ENCODE measurements at places on chromosomes 4 and X.

DNA sequence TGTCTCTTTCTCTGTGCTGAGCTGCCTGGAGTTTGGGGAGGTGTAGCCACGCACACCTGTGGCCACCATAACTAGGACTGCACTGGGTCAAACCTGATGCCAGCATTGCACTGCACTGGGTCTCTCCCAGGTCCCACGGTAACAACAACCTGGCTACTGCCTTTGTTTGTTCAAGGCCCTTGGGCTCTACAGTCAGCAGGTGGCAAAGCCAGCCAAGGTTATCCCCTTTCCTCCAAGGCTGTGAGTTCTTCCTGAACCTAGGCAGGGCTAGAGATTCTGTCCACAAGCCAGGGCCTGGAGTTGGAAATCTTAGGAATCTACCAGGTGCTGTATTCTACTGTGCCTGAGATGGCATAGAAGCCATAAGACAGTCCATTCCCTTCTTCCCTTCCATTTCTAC, 126.7 kb upstream of the MAGEE2 start:
- no peak for DNase-seq

DNA sequence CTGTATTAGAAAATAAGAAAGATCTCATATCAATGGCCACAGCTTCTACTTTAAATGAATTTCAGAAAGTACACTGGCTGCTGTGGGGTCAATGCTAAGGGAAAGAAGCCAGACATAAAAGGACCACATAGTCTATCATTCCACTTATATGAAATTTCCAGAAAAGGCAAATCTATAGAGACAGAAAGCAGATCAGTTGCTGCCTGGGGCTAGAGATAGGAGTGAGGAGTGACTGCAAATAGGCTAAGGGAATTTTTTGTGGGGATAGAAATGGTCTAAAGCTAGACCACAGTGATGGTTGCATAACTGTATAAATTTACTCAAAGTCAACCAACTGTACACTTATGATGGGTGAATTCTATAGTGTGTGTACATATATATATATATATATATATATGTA, 8.3 kb downstream of the GAB3 start:
- DNase-seq, result no peak

- DNase-seq, result no peak
Measured at GRCh38 chrX:28981952-28982351, 394.7 kb downstream of the IL1RAPL1 start.

DNA sequence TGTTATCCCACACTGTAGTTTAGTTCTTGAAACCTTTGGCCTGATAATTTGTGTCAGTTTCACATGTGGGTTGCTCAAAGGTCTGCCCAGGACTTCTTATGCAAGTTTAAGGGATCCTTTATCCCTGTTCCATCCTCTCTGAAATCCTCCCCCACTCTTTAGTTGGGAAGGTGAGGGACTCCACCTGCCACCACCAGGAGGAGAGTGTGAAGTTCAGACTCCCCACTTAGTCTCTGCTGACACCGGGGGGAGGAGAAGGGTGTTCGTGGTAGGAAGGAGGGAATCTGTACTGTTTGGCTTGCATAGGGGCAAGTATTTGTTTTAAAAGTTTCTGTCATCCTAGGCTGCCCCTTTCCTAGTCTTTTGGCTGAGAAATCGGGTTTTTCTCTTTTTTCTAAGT, 211.8 kb downstream of the PPP4R3C start:
- DNase-seq, result no peak

GRCh38 chr4:40976343-40976742, 226.6 kb downstream of the NSUN7 start:
- no peak for DNase-seq

GRCh38 chrX:63785708-63786040, 660 bp upstream of the ARHGEF9 start:
- no peak for DNase-seq

DNA sequence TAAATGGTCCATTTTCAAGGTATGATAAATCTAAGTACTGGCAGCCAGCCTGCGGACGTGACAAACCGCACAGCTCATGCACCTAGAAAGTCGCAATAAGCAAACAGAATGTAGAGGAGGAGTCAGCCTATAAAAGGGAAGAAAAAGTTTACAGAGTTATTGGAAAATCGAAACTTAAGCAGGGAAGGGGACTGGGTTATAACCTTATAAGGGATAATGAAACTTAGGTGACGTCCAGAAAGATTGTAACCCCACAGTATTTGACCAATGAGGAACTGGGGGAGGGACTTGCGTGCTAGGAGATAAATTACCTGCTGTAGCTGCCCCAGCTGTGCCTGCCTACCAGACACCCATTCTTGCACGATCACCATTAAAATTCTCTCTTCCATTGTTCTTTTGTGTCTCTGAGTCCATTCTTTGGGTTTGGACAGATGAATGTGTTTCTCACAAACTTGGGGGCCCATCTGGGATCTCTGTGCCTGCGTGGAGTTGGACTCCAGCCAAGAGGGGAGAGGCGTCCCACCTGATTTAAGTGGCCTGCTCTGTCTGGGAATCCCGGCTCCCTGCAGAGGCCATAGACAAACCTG, 61.0 kb downstream of the ZCCHC12 start:
- no peak for DNase-seq

DNA sequence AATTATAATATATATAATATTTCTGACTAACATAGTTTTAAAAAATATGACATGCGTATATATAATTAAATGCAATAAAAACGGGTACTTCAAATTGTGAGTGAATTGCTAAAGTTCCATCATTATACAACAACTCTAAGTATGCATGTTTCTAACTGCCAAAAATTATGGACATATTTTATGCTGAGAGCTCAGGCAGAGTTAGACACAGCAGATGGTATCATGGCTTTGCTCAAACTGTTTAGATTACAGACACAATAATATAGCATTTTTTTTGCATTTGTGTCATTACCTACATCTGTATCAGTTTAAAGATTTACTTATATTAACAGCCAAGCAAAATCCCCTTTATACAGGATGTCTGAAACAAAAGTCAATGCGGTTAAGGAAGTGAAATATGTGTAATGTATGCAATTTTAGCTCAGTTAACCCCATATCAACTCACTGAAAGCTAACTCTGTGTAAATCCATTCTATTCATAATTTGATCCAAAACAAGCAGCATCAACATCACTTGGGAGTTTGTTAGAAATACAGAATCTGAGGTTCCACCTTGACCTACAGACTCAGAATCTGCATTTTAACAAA, 119.1 kb upstream of the CNKSR2 start:
- no peak for DNase-seq

DNA sequence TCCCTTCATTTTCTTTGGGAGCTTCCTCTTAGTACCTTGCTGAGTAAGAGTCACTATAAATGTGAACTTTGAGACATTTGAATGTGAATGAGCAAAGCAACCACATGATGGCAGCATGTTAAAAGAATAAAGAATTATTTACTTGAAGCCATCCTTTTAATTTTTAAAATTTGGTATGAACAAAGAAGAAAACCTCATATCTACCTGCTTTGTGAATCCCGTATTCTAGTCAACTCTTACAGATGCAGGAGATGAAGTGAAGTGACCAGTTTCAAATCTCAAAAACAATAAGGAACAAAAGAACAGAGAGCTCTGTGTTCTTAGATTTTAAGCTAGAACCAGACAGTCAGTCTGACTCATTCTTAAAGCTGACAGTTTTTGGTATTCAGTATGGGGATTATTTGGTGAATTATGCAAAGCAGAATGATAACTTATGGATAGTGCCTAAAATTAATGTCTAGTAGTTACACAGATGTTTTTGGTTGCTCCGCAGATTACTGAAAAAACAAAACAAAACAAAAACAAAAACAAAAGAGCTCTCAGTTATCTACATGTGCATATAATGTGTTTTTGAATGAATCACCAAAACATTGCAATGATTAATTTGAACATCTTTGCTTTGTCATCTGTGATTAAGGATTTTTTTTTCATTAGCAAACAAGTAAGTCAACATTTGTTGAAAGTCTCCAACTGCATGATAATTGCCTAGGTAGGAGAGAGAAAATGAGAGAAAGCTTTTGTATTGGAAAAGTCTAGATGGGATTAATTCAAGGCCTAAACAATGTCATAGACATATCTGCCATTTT, 48.2 kb upstream of the H2AZ1 start:
- no peak for DNase-seq

GRCh38 chrX:140053846-140054245, 88.5 kb upstream of the CXorf66 start:
- no peak for DNase-seq

GRCh38 chrX:18353931-18354368, 538 bp downstream of the SCML2 start:
- DNase-seq, result peak; percentile 39

GRCh38 chr4:153628796-153629315, 55.2 kb upstream of the TLR2 start:
- DNase-seq, result no peak

DNA sequence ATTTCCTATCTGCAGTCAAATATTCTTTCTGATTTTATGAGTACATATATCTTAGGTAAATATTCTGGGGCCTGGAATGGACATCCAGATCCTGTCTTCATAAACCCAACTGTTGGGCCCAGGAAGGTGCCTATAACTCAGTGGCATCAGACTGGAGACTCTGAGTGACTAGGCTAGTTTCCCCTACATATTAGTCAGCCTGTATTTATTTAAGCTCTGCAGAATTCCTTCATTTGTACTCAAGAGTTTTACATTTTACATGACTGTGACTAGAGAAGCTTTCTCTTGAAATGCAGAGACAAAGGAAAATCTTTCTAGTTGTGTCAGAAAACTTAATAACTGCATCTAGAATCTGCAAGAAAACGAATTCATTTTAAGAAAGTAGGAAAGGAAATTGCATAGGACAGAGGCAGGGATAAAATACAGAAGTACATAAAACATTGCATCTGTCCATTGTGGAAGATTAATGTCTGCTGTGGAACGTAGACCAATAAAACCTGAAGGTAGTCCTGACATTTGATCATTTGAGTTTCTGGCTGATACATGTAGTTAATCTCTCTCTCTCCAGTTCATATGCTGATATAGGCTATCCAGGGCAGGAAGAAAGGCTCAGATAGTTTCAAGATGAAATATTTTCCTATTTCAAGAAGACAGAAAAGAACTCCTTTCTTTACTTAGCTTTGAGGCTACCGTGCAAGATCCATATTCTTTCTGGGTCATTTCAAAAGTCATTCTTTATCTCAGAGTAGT, 78.2 kb downstream of the OPHN1 start:
- no peak for DNase-seq

GRCh38 chrX:77442728-77443127, 4.5 kb upstream of the FGF16 start:
- no peak for DNase-seq

- DNase-seq, result no peak
Measured at GRCh38 chr4:41787931-41788330, 39.4 kb upstream of the PHOX2B start.

DNA sequence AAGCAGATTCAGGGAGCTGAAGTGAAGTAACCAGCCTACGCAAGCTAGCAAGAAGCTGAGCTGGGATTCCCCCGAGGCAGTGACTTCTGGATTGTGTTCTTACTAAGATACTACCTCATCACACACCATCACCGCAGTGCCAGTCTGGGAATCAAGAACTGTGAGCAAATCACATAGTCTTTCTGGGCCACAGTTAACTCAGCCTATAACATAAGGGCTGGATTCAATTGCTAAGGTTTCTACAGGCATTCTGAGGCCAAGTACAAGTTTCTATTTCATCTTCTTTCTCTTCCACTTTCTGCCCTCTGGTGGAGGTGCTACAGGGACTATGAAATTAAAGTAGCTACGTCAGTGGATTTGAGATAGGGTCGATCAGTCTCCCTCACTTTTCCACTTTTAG, 1.4 kb upstream of the CORIN start:
- no peak for DNase-seq

- no peak for DNase-seq
Measured at GRCh38 chr4:186188107-186188506, 3.3 kb upstream of the CYP4V2 start.

- DNase-seq, result no peak
Measured at GRCh38 chr4:37073226-37073840, 171.2 kb upstream of the NWD2 start.

DNA sequence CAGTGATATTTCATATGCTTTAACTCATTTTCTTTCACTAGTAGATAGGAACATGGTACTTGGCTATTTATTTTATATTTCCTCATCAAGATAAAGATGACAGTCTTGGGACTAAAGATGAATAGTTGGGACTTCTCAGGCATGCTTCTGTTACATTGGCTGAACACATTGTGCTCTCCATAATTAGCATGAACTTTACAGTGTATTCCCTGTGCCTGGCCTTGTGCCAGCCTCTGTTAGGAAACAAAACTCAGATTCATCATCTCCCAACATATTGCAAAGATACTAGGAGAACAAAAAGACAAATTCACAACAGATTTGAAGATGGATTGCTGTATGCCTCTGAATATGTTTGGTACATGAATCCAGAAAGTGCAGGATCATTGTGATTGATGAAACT, 26.4 kb downstream of the GRIA2 start:
- DNase-seq, result no peak

DNA sequence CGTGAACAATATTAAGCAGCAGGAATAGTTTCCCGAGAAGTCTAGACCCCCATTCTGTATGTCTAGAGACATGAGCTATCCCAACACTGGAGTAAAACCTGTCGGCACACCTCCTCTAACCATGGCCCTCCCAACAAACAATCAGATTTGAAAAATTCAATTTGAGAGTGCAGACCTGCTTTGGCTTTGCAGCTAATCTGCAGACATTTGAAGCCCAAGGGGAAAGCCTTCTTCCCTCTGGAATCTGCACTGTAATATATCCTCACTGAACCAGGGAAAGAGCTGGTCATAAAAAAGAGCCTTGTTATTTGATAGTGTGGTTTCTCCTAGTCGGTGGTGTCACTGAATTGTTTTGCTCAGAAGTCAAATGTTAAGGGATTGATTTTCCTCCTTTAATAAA, 44.6 kb upstream of the KLHL34 start:
- DNase-seq, result no peak

DNA sequence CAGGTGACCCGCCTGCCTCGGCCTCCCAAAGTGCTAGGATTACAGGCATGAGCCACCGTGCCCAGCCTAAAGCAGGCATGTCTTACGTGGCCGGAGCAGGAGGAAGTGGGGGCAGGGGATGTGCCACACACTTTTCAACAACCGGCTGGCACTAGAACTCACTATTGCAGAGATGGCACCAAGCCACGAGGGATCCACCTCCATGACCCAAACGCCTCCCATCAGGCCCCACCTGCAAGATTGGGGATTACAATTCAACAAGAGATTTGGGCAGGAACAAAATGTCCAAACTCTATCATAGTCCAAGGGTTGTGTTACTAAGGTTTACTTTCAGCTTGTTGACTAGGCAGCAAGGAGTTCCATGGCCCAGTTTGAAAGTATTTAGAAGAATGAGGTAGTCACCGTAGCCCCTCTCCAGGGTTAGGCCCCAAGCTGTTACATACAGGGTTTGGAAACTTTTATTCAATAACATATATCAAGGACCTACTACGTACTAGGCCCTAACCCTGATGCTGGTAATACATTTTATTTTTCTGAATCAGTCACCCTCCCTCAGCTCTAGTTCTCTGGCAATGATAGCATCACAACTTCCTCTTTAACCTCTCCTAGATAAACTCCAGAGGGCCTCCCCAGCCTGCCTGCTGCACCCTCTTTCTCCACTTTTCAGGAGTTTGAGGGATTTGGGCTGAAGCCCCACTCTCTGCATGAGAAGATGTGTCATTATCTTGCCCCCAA, 18.0 kb upstream of the TBC1D14 start:
- no peak for DNase-seq
